NCI-H526 treated with DMSO at 0.1 percent for 48 hours (cell line): ENCODE measurements at places on chromosomes 13 and 19.

DNA sequence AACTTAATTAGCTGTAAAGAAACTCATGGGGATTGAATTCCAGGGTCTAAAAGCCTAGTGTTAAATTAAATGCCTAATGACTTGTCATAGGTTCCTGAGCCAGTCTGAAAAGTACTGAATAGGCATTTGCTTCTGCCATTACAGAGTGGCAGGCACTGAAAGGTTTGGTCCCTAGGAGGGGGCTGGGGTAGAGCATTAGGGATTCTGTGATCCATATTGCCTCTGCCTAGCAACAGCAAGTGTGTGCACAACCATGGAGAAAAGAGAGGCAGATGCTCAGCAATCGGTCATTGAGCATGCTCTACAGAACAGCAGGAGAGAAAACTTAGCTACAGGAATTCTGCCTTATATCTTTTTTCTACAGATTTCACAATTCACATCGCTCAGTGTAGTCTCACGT, 133.5 kb downstream of the TRPC4 start:
- no peak for DNase-seq

DNA sequence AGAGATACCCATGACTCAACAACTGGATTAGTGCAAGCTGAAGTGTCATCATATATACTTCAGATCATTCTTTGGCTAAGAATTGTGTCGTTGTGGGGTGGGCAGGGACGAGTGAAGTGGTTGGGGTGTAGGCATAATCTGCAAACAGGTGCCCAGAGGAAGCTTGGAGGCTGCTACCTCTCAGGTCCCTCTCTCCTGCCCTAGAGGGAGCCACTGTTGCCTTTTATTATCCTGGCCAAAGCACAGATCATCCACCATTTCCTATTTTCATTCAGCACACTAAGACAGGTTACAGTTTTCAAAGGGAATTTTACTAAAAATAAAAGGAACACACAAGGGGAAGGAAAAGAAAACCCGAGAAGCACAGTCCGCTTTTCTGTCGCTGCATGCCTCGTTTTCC, 126.6 kb downstream of the HS6ST3 start:
- DNase-seq, result no peak

DNA sequence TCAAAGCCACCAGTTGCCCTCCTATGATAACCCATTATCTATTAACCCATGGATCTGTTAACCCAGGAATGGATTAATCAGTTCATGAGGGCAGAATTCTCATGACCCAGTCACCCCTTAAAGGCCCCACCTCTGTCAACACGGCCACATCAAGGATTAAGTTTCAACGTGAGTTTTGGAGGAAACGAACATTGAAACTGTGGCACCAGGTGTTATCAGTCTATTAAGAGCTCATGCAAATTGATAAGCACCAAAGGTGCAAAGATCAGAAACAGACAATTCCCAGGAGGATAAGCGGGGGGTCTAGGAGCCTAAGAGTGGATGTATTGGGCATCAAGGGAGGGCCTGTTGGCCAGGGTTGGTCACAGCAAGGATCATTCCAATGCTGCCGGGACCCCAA, 19.9 kb upstream of the ELAVL1 start:
- peak; percentile 15 for DNase-seq

- no peak for DNase-seq
Measured at GRCh38 chr19:30842926-30843325, 470.7 kb downstream of the ZNF536 start.

GRCh38 chr19:47241919-47242577, 11.0 kb upstream of the BBC3 start:
- no peak for DNase-seq

GRCh38 chr19:12015015-12015752, 20.3 kb downstream of the ZNF433 start:
- DNase-seq, result no peak

DNA sequence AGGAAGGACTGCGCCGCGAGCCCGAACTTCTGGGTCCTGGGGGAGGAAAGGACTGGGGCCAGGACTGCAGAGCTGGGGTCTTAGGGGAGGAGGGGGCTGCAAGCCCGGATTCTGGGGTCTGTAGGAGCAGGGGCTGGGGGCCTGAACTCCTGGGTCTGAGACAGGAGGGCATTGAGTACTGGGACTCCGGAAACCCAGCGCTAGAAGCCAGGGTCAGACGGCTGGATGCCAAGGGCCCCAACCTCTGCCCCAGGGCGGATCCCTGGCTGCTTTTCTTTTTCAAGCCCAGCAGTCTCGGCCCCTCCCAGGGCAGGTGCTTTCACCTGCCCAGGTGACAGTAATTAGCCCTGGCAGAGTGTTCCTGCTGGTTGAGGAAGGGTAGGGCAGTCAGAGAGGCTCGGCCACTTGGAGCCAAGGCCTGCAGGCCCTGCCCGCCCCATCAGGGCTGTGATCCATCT, 2.3 kb downstream of the MYH14 start:
- no peak for DNase-seq

- no peak for DNase-seq
Measured at GRCh38 chr13:48477191-48477855, 55.6 kb downstream of the RCBTB2 start.

GRCh38 chr13:113728571-113729054, 30.4 kb upstream of the TMEM255B start:
- DNase-seq, result no peak

DNA sequence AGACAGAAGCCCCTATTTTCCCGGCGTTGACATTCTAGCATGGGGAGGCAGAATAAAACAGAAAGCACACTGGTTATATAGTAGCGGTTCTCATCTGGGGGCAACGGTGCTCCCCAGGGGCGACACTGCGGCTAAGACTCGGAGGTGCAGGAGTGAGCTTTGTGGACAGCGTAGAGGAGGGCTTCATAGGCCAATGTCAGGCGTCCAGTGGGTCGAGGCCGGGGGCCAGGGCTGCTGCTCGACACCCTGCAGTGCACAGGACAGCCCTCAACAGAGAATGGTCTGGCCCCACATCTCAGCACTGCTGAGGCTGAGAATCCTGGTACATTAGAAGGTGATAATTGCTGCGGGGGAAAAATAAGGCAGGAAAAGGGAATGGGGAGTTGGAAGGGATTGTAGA, 1.5 kb downstream of the ZNF628 start:
- no peak for DNase-seq

- DNase-seq, result no peak
Measured at GRCh38 chr19:47729468-47729798, 15.9 kb upstream of the NOP53 start.

- DNase-seq, result peak; percentile 57
Measured at GRCh38 chr13:46479283-46479682, 73.7 kb upstream of the LRCH1 start.

DNA sequence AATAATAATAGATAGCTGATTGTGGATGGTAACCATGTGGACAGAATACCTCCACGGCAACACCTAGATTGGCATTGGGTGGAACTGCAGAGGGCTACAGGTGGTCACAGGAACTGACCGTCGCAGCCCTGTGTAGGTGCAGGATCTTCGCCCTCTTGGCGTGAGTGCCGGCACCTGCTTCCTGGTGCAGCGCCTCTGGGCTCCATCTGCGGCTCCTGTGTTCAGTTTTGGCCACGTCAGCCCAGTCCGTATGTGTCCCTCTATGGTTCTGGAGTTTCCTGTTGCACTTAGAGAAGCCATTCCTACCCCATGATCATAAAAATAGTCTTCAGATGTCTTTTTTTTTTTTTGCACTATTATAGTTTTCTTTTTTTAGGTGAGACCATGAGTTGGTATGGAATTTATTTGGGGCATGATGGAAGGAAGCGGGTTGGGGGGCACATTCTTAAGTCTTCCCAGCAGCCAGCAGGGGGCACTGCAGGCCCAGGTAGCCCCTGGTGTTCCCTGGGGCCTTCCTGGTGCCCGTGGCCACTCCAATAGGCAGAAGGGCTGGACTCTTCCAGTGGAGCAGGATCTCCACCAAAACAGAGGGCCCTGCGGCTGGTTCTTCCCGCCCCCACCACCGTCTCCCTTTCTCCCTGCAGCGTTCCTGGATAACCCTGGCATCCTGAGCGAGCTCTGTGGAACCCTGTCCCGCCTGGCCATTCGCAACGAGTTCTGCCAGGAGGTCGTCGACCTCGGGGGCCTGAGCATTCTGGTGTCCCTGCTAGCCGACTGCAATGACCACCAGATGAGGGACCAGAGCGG, 10.1 kb upstream of the SLC25A42 start:
- DNase-seq, result no peak

GRCh38 chr19:15379999-15380647, 536 bp upstream of the AKAP8 start:
- peak; percentile 26 for DNase-seq
